ENCODE measurements at places on chromosomes 4 and X.

GRCh38 chr4:131613086-131613823 lies 1535.8 kb upstream of the PCDH10 start:
- DNase-seq: no peak

GRCh38 chrX:103157496-103158316 lies 57.2 kb upstream of the BEX4 start:
- DNase-seq: no peak

DNA sequence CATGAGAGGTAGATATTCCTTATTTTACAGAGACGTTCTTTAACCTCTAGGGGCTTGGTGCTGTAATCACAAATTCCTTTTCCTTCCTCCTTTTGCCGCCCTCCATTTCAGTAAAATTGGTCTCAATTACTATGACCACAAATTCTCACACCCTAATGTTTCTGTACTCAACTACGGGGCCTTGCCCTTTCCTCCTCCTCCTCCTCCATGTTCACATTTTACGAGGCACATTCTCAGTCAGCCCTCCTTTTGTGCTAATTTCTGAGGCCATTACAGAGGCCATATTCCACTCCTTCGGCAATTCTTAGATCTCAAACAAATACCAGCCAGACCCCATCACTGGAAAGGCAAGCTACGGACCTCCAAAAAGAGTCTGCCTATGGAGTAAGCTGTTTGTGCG lies 92.1 kb downstream of the SH3KBP1 start:
- DNase-seq: no peak

- DNase-seq: no peak
These were observed 299.0 kb downstream of the RAPGEF2 start for GRCh38 chr4:159401791-159402380.

- no peak for DNase-seq
These were observed 56.1 kb downstream of the CCSER1 start for GRCh38 chr4:90183254-90183653.

Data from T-helper 9 cell (primary cell).